ENCODE measurements at places on chromosomes 6 and 20.

DNA sequence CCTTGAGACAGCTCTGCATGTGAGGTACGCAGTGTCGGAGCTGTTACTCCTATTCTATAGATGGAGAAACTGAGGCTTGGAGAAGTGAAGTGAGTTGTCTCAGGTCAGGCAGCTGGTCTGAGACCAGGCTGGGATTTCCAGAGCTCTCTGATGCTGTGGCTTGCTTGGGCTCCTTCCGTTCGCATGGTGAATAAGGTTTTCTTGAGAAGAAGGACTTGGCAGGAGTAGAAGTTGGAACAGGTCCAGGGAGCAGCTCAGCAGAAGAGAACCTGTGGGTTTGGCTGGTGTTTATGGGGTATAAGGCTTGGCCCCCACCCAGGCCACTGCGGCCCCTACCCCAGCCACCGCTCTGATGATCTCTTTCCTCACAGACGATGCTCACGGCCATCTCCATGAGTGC, 7.4 kb downstream of the SLC12A5 start:
- DNase-seq: no peak

DNA sequence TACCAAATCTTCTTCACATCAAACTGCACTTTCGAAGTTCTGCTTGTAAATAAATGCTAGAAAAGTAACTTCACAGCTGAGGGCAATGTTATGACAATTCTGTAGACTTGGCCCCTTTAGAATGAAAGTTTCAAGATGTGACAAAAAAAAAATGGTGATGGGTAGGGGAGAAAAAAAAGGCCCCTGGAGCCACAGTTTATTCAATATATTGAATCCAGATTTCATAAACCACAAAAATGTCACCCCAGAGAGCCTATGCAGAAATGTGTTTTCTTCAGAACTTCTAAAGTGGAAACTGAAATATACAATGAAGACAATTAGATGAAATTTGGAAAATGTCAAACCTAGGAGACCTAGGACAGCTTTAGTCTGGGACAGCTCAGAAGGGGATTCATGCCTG, 143.1 kb downstream of the EDN3 start:
- no peak for DNase-seq

DNA sequence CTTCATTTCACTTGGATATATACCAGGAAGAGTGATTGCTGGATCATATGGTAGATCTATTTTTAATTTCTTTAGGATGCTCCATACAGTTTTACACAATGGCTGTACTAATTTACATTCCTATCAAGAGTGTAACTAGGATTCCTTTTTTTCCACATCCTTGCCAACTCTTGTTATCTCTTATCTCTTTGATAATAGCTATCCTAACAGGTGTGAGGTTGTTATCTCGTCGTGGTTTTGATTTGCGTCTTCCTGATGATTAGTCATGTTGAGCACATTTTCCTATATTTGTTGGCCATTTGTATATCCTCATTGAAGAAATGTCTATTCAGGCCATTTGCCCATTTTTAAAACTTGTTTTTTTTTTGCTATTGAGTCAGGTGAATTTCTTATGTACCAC, 552.4 kb downstream of the RFPL4B start:
- no peak for DNase-seq

DNA sequence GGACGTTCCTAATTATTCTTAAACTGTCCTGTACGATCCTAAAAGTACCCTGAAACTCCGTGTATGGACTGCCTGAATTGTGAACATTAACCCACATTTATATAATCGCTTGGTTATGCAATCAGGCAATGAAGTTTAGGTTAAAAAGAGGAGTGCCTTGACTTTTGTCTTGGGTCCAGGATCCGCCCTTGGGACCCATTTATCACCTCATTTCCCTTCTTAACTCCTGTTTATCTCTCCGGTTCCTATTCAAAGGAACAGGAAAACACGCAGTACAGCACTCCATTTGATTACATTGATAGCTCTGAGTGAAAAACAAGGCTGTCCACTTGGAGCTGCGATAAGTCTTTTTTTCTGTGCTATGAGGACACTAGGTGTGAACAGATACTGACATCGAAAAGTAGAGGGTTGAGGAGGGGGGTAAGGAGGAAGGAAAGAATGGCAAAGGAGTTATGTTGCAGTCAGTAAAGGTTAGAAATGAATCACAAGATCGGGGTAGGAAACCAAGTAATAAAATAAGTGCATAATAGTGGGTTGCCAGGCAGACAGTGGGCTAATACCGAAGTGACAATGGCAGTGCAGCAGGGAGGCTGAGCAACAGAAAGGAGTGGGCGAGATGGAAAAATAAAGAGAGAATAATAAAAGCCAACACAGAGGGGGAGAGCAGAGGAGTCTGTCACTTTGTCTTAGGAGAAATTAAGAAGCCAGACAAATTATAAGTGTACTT, 15.9 kb upstream of the PCK1 start:
- no peak for DNase-seq

- no peak for DNase-seq
Observed at GRCh38 chr6:41470331-41471063, 75.7 kb upstream of the FOXP4 start.

DNA sequence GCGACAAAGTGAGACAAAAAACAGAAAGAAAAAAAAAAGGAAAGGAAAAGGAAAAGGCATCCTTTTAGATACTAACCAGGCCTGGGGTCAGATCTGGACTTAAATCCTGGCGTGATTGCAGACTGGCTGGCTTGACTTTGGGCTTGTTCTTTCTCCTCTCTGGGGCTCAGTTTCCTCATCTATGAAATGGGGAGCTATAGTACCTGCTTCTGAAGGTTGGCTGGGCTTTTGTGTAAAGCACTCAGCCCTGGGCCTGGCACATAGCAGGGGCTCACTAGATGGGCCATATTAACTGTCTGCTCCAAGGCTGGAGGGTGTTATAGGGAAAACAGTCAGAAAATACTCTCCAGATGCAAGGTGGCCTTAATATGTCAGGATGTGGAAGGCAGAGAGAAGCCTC, 1.2 kb upstream of the R3HDML start:
- DNase-seq: no peak

DNA sequence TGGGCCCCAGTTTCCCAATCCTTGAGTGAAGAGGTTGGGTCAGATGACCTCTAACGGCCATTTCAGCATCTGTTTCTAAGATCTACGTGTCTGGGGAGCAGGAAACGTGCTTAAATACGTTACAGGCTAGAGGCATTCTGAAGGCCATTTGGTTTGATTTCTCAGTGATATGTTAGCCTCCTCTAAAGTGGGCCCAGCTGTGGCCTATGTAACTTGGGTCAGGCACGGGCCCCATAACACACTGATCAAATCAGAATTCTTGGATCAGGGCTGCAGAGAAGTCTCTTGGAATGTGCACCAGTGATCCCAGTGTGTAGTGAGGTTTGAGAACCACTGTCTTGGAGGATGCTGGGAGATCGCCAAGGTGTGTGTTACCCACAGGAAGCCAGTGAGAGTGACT, 36.1 kb upstream of the TGM3 start:
- DNase-seq: no peak

DNA sequence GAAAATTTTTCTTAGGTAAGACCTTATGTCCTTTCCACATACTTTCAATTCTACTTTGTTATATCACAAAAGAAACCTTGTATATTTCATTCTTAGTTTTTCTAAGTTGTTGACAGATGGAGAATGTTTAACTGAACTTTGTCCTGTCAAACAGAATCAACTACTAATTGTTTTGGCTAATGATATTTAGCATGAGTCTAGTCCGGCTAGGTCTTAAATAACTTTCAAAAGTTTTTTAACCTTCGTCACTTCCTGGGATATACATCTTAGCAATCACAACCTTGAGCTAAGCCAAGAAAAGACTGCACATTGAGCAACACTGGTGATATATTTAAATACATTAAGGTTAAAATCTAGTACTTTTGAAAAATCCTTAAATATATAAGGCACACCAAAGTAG, 62.9 kb upstream of the RUNX2 start:
- DNase-seq: no peak

DNA sequence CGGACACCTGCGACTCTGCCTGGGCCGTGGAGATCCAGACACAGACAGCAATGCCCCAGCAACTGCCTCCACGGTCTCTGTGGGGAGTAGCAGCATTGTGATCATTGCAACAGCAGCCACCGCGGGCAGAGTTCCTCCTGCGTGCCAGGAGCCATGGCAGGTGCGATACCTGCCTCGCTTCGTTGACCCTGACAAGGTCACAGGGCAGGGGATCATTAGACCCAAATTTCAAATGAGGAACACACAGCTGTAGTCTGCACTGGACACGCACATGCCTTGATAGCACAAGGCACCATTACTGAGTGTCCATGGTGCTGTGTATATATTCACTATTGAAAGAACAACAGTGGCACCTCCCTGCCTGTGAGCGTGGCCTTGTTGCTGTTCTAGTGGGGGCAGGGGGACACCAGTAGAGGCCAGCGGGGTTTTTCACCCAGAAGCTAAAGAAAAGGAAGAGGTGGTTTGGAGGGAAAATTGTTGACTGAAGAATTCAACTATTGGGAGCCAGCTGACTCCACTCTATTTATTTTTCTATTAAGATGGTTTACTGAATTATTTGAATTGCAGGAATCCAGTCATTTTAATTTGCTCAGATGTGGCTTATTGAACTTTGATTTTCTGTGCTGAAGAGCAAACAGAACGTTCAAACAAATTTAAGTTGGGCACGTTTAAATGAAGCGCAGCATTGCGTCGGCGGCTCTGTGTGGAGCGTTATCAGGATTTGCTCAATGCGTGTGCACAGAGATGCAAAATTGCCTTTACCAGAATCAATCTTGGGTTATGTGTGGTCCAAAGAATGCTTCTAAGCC, 60.2 kb upstream of the RPS6KA2 start:
- DNase-seq: no peak

DNA sequence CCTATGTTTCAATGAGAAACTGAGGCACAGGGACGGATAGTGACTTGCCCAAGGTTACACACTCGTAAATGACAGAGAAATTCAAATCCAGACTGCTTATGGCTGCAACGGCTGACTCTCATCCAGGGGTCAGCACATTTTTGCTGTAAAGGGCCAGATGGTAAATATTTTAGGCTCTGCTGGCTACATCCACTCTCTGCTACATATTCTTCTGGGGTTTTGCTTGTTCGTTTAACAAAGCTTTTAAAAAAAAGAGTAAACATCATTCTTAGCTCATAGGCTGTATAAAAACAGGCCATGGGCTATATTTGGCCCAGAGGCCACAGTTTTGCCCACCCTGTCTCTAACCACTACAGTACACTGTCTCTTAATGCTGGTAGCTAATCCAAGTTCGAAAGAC, 103.4 kb downstream of the PREX1 start:
- no peak for DNase-seq

DNA sequence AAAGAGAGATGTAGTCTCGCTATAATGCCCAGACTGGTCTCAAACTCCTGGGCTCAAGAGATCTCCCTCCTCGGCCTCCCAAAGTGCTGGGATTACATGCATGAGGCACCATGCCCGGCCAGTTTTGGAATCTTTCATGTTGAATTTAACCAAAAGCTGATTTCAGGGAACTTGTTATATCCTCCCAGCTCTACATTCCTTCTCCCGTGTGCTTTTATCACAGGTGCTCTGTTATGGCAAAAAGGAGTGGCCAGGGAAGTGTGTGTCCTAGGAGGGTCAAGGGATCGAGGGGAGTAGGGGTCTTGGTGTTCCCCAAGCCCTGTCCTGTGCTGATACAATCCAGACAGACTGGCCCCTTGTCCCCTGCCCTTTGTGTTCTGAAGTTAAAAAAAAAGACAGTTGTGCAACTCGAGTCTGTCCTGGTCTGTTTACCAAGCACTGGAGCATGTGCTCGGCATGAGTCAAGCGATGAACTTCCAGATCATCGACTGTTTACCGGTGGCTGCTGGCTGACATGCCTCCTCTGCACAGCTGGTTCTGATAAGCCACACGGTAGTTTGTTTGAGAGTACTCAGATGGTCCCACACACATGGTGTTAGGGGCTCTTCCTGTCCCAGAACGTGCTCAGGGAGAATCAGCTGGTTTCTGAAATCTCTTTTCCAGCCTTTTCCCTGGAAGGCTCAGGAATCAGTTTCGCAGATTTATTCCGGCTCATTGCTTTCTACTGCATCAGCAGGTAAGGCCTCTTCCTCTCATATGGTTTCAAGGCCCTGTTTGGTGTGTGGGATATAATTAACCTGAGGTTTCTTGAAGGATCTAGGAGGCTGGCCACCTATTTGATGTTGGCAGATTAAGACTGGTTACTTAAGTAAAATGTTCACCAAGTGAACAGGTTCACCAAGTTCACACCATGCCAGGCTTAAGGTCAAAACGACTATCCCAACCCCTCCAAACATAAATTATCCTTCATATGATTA, 52.6 kb upstream of the NAA20 start:
- DNase-seq: no peak

- no peak for DNase-seq
Observed at GRCh38 chr20:3863317-3863716, 16.7 kb downstream of the MAVS start.

GRCh38 chr20:574297-574942, 30.8 kb upstream of the CSNK2A1 start:
- DNase-seq: no peak

DNA sequence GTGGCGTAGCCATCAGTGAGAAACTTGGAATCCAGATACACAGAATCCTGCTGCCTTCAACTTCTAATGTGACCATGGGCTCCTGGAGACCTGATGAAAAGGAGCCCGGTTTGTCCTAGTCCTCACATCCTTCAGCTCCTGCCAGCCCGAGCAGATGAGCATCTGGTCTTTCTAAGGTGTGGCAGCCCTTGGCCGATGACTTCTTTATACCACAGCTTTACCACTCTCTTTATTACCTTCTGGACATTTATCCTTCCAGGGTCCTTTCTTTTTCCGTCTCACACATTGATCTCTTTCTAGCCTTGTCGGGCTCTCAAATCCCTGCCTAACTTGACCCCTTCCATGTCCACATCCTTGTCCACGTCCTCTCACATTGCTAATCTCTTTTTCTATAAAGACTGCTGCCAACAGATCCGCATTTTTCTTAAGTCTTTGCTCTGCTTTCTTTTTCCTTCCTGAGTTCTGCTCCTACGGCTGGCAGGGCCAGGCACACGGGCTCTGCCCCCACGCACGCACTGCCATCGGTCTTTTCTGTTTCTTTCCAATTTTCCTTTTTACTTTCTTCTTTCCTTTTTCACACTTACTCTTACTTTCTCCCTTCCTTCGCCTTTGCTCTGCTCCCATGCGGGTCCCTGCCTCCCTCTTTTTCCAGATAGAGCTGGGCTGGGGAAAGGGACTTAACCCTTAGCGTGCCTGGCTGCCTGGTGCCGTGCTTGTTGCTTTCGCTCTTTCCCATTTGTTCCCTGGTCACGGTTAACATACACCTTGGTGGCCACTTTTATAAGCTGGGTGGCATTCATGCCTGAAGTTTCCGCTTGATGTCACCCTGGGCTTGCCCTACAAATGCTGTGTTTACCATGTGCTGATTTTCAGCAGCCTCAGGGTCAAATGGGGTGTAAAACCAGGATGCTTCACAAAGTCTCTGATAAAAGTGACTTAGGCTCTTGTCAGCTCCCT, 9.4 kb upstream of the GMPR start:
- no peak for DNase-seq

GRCh38 chr20:60237981-60238380, 279.8 kb downstream of the CDH26 start:
- no peak for DNase-seq

GRCh38 chr20:18087054-18087453, 29.3 kb upstream of the OVOL2 start:
- DNase-seq: no peak

GRCh38 chr20:46168438-46168837, 50.3 kb downstream of the CD40 start:
- no peak for DNase-seq

GRCh38 chr6:137162692-137163306, 10.6 kb downstream of the IL22RA2 start:
- DNase-seq: no peak
